Aortic smooth muscle cell (primary cell): ENCODE measurements at places on chromosomes 5 and 9. TPM values are rescaled to one million over a fixed set of nuclear protein-coding genes. Genes with fewer than 3 reads are reported as not detected.

TMEM174 gene
- not detected in 2 replicates for total RNA-seq

PCDHB12 gene
- total RNA-seq = 0.25 and 0.40 TPM in 2 replicates

CDH9 gene
- not detected in 2 replicates for total RNA-seq

CEL gene
- total RNA-seq = 0.19 and 0.26 TPM in 2 replicates

PHAX gene
- 61.9 and 69.9 TPM in 2 replicates for total RNA-seq

ROPN1L gene
- total RNA-seq = 0.26 and 0.31 TPM in 2 replicates

GABRA1 gene
- total RNA-seq = under 0.01 TPM in 2 replicates

IL5 gene
- total RNA-seq = not detected in 2 replicates

LCN1 gene
- total RNA-seq = not detected in 2 replicates

PCDHB15 gene
- 0.53 and 0.56 TPM in 2 replicates for total RNA-seq
